ENCODE measurements at places on chromosomes 12 and 14. TPM values are rescaled to one million over a fixed set of nuclear protein-coding genes. Genes with fewer than 3 reads are reported as not detected.

The PGAM5 gene
- 31.5 TPM for total RNA-seq

The SPATA7 gene
- 3.7 TPM for total RNA-seq

The TNFAIP2 gene
- total RNA-seq = 2.1 TPM

The CFAP251 gene
- 0.51 TPM for total RNA-seq

The IL26 gene
- total RNA-seq = not detected

The ETFRF1 gene
- total RNA-seq = 27.4 TPM

The CISTR gene
- total RNA-seq = not detected

The FSCB gene
- not detected for total RNA-seq

The CAPZA3 gene
- total RNA-seq = not detected

The TMEM132D gene
- not detected for total RNA-seq

The PTHLH gene
- not detected for total RNA-seq

The TAS2R20 gene
- 1.7 TPM for total RNA-seq

The PTCSC3 gene
- not detected for total RNA-seq

The PPP1R1A gene
- total RNA-seq = not detected

The ATL1 gene
- total RNA-seq = 3.2 TPM

The GRIP1 gene
- total RNA-seq = 3.6 TPM

The TAS2R46 gene
- 1.4 TPM for total RNA-seq

The EIF2B1 gene
- 46.3 TPM for total RNA-seq

Data from T-cell (primary cell).